ENCODE measurements at places on chromosomes 5 and 9.

- no peak for DNase-seq
Observed at GRCh38 chr5:109998208-109998607, 308.5 kb downstream of the MAN2A1 start.

DNA sequence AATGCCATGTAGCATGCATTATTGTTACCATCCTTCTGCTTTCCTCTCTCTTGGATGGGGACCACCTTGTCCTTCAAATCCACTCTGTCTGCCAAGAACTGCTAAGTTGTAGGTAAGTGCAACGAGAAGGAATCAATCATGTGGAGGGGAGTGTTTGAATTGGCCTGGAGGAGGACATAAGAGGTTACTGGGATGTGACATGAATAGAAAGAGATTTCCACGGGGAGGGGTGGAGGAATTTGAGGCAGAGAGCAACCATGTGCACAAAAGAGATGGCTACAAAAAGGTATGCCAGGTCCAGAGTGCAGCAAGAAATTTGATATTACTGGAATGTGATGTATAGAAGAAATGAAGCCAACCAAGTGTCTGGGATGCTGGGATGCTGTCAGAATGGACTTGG is 648.9 kb upstream of the KLF4 start:
- DNase-seq, result no peak

DNA sequence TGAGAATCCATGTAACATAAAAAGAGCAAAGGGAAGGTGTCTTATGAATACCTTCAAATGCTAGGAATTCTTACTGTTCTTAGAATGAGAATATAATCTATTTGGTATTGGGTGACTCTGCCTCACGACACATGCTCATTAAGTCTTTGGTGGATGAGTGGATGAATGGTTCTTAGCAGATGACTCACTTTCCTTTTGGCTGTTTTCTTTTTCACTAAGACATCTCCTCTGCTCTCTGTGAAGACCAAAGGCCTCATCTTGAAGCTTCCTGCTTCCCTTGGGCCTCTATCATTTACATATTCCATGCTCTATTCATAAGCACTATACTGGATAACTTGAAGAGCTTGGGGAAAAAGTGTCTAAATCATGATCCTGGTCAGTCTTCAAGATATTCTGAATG is 468.1 kb downstream of the SPATA31D1 start:
- peak; percentile 76 for DNase-seq

DNA sequence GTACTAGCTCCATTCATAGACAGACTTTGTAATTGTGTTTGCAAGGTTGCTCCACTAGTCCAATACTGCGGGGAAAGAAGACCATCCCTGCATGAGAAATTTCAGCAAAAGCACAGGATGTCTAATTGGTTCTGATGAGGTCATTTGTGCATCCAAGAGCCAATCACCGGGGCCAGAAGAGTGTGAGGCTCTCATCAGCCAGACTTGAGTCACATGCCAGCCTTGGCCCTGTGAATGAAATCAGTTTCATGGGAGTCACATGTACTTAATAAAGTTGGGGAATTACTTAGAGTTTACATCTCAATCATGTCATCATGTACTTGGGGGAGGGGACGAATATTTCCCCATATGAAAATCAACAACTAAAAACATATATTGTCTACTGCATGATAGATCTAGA is 1236.0 kb downstream of the MAT2B start:
- DNase-seq, result no peak

GRCh38 chr9:4812858-4813257 is 20.1 kb downstream of the RCL1 start:
- no peak for DNase-seq

DNA sequence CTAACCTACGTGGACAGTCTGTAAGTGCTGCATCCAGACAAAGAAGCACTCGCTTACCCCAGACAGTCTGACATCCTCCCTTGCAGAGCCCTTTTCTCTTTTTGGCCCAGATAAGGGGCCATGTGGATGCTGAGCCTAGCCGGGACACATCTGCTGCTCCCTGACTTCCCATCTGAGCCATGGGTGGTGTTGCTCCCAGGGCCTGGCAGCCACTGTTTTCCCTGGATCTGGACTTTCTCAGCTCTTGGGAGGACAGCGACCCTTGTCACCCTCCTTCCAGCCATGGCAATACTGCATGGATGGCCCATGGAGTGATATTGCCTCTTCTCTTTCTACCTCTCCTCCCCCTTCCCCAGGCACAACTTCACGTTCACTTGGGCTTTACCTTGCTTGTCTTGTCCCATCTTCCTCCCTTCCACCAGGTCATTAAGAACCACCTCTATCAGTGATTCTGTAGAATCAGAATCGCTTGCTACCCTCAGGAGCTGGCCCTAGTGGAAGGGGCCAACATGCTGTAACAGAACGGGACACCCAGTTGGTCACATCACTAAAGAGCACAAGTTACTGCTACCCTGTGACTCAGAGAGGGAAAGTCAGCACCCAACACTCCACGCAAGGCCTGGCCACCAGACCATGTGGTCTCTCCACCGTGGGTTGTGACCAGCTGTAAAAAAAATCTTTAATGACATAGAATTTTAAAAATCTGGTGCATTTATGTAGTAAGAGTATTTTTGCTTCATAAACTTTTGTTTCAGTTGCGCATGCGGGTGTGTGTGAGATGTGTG is 4.4 kb downstream of the NEURL1B start:
- no peak for DNase-seq

DNA sequence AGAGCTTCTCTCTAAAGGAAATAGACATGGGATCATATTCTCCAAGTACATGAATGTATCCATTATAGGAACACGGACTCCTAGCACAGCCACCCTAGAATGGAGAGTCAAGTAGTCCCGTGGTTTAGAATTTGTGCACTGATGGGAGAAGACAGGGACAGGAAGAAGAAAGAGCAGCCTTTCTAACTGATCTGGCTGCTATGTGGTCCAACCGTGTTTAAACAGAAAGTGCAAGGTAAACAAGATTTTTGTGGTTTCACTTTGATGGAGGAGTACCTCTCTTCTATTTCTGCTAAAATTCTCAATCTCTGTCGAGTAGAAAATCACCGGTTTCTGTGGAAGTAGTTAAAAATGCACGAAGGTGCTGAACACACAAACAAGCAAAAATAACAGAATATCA is 171.3 kb downstream of the ST8SIA4 start:
- DNase-seq, result no peak

- DNase-seq, result no peak
Observed at GRCh38 chr9:33453999-33454660, 6.7 kb upstream of the AQP3 start.

- DNase-seq, result peak; percentile 5
Observed at GRCh38 chr5:141192110-141192725, at the start of gene PCDHB10. Gene PCDHB10, plus strand, starts transcription at chr5:141192353. Its CDS starts 200 bp downstream, at chr5:141192553.
